Omental fat pad (tissue), 4 donors: ENCODE measurements at places on chromosomes 3 and 15. TPM values are rescaled to one million over a fixed set of nuclear protein-coding genes. Genes with fewer than 3 reads are reported as not detected.
A peak's percentile ranks its signal among the peaks of the same experiment; 100 is the strongest.

Gene COLQ
- total RNA-seq = 1.3 TPM

Gene RGMA
- total RNA-seq = 8.4 TPM

Gene CCR8
- total RNA-seq = not detected

Gene KBTBD8
- total RNA-seq = 0.84 TPM

Gene DLL4
- total RNA-seq = 11.9 TPM

Gene UBAP1L
- 4.5 TPM for total RNA-seq

Gene DAPK2
- 49.8 TPM for total RNA-seq

Gene PDCD10
- total RNA-seq = 55.6 TPM

Gene TRPM1
- total RNA-seq = not detected

Gene ABHD5
- 310 TPM for total RNA-seq

Gene IMPG2
- 0.13 TPM for total RNA-seq

Gene NUTM1
- total RNA-seq = not detected

Gene SUSD5
- total RNA-seq = 13.5 TPM

Gene MST1R
- 0.95 TPM for total RNA-seq

Gene CPN2
- total RNA-seq = 0.50 TPM

Gene GASK1A
- 15.1 TPM for total RNA-seq

DNA sequence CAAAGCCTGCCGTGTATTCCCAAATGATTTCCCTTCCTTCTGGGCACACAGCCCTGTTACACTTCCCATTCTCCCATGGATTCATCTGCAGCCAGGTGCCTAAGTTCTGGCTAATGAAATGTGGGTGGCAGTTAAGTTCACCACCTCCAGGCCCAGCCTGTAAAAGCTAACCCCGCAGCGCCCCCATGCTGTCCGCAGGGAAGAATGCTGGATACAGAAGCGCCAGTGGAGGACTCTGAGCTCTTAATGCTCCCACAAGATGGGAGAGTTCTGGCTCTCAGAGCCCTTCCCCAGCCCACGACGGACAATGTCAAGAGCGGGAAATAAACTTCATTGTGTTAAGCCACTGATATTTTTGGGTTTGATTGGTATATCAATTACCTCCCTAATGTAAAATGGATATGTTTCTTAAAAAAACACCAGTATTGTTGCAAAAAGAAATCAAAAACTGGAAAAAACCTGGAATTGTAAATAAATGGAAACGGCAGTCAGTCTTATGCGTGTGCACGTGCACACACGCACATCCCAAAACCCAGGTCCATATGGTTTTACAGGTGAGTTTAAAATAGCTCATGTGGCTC, 37.7 kb upstream of the FGD5 start:
- peak; percentile 22 for DNase-seq

DNA sequence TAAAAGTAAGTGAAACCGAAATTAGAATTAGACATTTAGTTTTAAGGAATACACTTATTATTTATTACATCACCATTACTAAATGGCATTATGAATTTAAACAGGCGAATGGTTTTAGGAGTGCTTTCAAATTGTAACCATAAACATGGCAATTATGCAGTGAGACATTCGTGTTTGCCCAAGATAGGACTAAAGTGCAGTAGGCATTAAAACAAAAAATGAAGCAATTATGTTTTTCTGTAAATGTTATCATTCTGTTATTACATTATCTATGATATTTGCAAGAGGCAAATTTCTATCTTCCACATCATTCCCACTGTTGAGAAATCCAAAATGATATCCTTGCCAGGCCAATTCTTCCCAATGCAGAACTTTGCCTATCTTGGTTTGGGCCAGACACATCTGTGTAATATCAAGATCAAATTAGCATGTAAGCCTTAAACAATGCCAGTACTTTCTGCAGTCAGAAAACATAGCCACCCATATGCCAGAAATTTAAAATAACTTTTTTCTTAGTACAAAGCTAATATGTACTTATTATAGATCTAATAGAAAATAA, 156.9 kb downstream of the ATP8B4 start:
- no peak for DNase-seq

GRCh38 chr15:40328176-40328575, 4.7 kb downstream of the INAFM2 start:
- no peak for DNase-seq

DNA sequence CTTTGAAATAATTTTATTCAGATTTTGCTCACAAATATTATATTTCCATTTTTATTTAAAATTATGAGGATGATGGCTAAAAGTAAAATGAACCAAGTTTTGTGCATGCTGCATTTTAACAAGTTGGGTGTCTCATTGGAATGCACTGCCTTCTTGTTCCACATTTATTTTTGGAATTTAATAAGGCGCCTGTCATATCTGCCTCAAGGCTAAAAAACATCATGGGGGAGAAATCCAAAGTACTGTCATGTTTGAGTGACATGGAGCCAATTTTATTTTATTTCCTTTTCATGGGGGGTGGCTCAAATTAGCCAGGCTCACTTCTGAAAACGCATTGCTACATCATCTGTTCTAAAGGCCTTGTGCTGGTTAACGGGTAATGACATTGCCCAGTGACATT, 205.1 kb downstream of the ROBO2 start:
- no peak for DNase-seq

GRCh38 chr15:44720460-44721176, 9.3 kb downstream of the B2M start:
- no peak for DNase-seq

GRCh38 chr3:88596451-88596850, 446.7 kb downstream of the C3orf38 start:
- no peak for DNase-seq

DNA sequence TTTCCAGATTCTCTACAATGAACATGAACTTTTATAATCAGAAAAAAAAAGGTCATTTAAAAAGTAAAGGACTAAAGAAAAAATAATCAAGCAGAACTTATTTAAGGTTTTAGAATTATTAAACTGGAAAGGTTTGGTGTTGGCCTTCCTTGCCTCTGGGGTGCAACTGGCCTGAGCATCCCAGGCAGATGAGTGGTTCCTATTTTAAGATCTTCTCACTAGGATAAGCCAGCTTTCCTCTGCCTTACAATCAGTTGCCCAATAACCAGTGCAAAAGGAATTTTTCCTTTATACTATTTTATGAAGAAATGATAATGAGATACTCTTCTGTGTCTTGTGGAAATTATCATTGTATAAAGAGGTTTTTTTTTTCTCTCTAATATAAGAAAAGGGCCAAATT, 56.6 kb downstream of the SEC22A start:
- no peak for DNase-seq

- DNase-seq = no peak
Measured at GRCh38 chr15:62389885-62390790, 225.1 kb upstream of the C2CD4B start.

DNA sequence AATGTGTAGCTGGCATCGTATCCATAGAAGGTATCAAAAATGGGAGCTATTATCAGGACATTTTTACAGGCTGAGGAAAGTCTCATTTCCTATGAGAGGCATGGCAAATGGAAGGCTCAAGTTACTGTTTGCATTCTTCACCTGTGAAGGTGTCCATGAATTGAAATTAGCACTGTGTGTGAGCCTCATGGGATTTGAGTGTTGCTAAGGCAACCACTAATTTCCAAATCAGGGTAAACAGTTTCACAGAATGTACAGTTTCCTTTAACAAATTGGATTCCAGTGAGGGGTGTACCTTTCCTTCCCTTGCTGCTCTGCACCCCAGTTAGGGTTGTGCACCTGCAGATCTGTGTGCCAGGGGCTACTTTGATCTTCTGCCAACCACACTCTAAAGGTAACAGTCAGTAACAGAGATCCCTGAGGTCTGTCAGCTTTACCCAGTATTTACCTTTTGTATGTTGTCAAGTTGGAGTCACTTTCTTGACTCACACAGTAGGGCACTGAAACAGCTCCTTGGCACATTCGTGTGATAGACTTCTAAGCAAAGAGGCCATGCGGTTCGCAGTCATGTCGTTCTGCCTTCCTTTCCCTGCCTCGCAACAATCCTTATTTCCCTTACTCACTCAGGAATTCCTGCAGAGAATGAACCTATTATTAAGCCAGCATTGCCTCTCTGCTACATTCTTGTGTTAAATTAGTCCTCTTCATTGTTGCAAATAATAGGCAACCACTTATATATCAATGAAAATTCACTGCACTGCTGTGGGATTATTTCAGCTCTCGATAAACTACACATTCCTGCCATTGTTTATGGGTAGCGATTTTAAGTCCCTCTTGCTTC, 129.8 kb upstream of the GBE1 start:
- DNase-seq = no peak

DNA sequence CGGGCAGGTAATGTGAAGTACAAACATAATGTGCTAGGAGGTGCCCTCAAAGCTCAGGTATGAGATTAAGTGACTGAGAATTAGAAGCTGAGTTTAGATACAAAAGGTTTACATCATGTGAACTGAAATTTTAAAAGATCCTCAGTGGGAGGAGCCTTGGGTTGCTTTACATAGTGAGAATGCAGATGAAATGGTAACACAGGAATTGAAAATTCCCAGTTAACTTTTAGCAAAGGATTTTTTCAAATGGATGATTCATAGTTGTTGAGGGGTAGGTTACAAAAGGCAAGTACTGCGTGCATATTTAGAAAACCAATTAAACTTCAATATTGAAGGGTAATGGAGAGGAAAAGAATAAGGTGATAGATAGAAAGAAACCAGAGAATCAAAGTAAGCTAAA, 157.3 kb downstream of the PLCH1 start:
- no peak for DNase-seq

GRCh38 chr15:66023311-66023972, 154.2 kb downstream of the RAB11A start:
- no peak for DNase-seq

GRCh38 chr3:186938716-186939115, 8.4 kb downstream of the ST6GAL1 start:
- DNase-seq = no peak

DNA sequence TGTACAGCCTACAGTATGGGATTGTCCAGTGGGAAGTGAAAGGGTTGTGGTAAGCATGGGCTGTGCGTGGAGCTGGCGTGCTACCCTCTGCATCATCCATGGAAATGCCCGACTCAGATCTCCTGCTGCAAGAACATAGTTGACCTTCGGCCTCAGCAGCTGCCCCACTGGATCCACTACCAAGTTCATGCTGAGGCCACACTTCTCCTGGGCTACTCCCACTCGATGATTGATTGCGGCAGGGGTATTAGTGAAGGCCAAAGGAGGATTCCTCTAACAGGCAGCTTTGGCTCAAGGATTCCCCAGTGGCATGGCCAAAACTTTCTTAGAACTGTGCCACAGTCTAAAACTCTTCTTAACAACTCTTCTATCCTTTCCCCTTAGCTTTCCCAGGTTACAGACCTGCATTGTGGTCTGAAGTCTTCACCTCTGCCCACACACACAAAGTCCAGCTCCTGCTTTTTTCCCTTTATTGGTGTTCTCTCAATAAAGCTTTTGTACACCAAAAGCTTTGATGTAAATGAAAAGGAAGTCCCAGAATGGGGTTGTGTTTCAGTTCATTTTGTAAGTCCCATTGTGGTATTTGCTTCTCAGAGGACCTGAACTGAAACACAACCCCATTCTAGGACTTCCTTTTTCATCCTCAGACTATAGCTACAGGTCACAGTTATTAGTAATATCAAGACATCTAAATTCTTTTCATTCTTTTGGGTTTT, 4.9 kb upstream of the TBC1D5 start:
- DNase-seq = no peak

DNA sequence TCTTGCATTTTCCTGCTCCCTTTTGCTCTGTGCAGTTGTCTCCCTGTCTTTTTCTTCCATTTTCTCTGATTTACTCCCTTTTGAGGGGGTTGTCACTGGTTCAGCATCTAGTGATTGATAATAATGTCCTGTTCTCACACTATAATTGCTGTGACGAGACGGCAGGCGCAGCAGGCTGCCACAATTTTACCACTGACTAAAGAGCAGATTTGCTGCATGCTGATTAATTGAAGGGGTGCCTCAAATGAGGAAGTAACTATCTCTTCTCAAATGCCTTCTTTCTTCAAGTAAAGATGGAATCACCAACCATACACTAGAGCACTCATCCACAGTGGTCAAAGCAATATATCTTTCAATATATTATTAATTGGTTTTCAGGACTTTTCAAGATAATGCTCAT, 219.3 kb downstream of the CBLB start:
- no peak for DNase-seq

- DNase-seq = no peak
Measured at GRCh38 chr15:43143203-43143941, 10.0 kb downstream of the TMEM62 start.

DNA sequence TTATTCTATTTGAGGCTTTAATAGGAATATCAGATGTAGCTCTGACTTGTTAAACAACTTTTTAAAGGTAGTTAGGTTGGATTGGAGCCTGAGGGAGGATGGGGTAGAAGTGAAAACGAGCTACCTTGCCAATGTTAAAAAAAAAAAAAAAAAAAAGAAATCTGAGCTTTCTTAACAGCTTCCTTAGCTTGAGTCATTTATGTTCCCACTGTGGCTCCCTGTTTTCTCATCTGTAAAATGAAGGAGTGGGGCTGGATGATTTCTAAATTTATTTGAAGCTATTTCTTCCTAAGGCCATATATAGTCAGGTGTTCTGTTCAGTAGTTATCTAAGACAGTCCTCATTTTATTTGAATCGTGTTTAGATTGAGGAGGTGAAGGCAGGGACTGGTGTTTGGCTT, 105.7 kb downstream of the EDEM1 start:
- DNase-seq = no peak

GRCh38 chr3:48765376-48765775, 48.4 kb upstream of the IP6K2 start:
- DNase-seq = no peak

GRCh38 chr3:171387062-171387461, 73.1 kb downstream of the TNIK start:
- DNase-seq = no peak
